Activated T-helper 1 cell treated with Interleukin-2 at 50 U/mL for 16 hours (primary cell): ENCODE measurements at places on chromosomes 12 and 14.

DNA sequence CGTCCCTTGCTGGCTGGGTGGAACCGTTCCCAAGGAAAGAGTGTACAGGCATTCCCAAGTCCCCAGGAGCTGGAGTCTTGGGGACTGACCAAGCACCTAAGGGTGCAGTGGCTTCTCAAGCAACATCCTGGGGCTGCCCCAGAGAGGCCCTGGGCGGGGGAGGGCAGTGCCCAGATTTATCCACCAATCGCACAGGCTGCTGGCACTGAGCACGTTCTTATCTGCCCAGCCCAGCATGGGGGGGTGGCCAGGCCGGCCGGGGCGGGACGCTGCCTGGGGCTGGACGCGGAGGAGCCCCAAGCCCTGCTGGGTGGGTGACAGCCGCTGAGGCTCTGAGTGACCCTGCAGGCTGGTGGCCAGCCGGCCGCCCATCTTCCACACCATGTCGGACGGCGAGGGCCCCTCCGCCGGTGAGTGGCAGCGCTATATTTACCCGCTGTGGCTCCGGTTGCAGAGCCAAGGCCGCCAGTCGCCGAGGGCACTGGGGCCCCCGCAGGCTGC, 53.4 kb downstream of the CYP46A1 start:
- no peak for DNase-seq

DNA sequence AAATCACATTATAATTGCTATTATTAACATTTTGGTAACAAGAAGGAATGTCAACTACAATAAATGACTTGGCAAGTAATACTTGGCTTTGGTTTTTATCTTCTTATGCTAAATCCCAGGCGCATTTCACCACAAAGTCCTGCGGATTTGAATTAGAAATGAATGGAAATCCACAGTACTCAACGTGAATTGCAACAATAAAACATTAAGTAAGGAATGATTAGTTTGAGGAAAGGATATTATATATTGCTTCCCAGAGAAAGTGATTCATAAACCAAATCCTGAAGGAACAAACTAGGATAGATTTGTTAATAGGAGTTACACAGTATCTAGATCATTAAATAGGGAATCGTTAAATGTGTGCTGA, 1089.7 kb downstream of the TRHDE start:
- DNase-seq, result no peak

DNA sequence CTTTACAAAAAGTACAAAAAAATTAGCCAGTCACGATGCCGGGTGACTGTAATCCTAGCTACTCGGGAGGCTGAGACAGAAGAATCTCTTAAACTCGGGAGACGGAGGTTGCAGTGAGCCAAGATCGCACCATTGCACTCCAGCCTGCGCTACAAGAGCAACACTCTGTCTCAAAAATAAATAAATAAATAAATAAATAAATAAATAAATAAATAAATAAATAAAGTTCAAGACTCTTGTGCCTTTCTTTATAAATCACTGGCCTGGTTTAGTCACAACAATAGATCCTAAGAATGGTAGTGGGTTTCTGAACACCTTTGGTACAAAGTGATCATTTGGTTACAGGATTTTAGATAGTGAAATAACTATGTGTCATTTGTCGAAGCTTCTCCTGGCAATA, 46.1 kb downstream of the ARL1 start:
- DNase-seq, result no peak

DNA sequence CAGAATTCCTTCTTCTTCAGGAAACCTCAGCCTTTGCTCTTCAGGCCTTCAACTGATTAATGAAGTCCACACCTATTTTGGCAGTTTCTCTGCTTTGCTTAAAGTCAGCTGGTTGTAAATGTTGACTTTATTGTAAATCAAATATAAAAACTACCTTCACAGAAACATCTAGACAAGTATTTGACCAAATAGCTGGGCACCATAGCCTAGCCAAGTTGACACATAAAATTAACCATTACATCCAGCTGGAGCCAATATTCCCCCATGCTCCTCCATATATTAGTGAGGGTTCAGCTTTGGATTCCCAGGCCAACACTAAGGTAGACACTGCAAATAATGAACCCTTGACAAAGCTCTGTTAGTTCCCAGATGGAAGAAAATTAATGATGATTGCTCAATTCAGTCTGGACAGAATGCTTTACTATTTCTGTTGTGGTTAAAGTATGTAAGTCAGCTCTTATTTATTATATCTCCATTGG, 125.5 kb downstream of the ZFP36L1 start:
- no peak for DNase-seq

- no peak for DNase-seq
Measured at GRCh38 chr12:79596719-79597350, 93.9 kb downstream of the PAWR start.

- DNase-seq, result no peak
Measured at GRCh38 chr12:15682826-15683225, 106.4 kb downstream of the EPS8 start.

DNA sequence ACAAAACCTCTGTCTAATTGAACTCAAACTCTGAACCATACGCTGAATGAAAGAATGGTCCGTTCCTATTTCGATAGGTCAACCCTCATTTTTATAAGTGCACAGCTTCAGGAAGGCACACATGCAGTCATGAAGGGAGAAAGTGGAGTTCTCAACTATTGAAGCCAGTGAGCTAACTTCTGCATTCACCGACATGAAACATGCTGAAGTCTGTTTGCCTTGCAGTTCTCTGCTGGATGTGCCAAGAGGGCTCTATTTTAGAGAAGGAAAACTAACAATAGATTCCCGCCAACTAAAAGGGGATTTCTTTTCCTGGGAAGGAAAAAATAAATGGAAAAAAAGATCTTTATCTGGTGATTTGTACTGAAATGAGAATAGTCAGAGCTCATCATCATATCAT, 191.0 kb upstream of the PLEKHG7 start:
- DNase-seq, result no peak

DNA sequence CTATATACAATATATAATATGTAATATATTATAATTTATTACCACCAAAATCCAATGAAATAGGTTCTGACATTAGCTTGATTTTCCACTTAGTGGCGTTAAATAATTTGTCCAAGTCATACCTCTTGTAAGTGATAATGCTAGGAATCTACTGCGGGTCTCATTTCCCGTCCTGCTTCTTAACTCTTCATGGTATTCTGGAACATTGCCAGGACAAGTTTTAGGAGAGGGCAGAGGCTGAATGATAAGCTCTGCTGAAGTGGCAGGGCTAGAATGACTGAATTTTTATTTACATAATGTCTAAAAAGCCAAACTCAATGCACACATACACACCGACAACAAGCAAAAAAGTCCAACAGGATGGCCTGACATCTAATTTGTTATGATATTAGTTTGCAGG, 70.4 kb upstream of the PTPRQ start:
- no peak for DNase-seq

GRCh38 chr12:17802657-17803641, 287.0 kb downstream of the RERGL start:
- no peak for DNase-seq

- DNase-seq, result no peak
Measured at GRCh38 chr12:53419756-53420155, 3.9 kb upstream of the AMHR2 start.

- DNase-seq, result no peak
Measured at GRCh38 chr12:53217051-53217930, 10.2 kb upstream of the ITGB7 start.

GRCh38 chr14:99681101-99681831, 2.8 kb upstream of the CYP46A1 start:
- DNase-seq, result no peak

DNA sequence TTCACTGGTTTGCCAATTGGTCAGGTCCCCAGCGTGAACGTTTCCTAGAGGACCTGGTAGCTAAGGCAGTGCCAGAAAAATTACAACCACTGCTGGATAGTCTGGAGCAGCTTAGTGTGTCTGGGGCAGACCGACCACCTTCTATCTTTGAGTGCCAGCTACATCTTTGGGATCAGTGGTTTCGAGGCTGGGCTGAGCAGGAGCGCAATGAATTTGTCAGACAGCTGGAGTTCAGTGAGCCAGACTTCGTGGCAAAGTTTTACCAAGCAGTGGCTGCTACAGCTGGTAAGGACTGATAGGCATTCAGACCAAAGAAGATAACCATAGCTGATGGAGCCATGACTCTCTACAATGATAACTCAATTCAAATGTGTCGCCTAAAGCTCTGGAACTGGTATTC, 2.5 kb downstream of the C14orf119 start:
- no peak for DNase-seq

DNA sequence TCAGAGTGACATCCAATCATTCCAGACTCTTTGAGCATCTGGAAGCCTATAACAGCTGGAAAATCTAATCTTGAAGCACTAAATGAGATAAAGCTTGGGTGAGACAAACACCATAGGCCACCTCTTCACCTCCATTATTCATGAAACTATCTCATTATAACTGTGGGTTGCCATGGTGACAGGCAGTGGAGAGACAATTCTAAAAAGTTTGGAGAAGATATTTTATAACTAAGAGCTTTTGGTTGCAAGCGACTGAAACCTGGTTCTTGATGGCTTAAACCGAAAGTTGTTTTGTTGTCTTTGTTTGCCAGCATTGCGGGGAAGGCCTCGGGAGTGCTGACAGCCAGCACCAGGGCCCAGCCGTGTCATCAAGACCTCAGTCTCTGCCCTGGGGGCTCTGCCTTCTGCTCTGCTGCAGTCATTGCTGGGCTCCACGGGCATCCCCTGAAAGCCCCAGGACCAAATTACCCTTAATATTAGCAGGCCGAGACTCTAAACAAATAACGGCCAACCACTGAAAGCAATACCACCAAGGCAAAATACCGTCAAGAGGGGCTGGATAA, 353.6 kb upstream of the SFSWAP start:
- no peak for DNase-seq

- DNase-seq, result no peak
Measured at GRCh38 chr14:31096255-31096654, 70.1 kb upstream of the STRN3 start.

DNA sequence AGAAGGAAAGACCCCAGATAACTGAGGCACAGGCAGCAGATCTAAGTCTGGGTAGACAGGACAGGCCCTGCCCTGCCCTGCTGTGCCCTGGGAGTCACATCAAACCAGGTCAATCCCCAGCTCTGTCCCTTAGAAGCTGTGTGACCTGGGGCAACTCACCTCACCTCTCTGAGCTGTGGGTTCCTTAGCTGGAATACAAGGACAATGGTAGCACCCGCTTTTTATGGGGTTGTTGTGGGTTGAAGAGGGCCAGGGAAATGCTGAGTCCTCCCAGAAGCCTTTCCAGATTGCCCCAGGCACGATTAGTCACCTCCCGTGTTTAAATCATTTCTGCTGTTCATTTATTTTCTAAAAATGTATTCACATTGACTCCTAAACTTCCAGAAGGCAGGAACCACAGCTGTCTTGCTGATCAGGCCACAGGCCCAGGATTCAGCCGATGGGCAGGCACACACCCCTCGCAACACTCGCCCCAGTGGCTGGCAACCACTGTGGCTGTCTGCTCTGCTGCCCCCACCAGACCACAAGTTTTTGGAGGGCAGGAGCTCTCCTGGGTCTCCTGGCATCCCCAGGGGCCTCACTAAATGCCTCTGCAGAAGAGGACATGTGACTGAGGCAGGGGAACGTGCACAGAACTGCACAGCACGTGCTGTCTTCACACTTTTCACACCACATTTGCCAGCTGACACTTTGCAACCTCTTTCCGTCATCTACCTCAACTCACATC, 3.0 kb downstream of the SELPLG start:
- DNase-seq, result no peak

- DNase-seq, result no peak
Measured at GRCh38 chr14:77005559-77005958, 22.9 kb downstream of the IRF2BPL start.

DNA sequence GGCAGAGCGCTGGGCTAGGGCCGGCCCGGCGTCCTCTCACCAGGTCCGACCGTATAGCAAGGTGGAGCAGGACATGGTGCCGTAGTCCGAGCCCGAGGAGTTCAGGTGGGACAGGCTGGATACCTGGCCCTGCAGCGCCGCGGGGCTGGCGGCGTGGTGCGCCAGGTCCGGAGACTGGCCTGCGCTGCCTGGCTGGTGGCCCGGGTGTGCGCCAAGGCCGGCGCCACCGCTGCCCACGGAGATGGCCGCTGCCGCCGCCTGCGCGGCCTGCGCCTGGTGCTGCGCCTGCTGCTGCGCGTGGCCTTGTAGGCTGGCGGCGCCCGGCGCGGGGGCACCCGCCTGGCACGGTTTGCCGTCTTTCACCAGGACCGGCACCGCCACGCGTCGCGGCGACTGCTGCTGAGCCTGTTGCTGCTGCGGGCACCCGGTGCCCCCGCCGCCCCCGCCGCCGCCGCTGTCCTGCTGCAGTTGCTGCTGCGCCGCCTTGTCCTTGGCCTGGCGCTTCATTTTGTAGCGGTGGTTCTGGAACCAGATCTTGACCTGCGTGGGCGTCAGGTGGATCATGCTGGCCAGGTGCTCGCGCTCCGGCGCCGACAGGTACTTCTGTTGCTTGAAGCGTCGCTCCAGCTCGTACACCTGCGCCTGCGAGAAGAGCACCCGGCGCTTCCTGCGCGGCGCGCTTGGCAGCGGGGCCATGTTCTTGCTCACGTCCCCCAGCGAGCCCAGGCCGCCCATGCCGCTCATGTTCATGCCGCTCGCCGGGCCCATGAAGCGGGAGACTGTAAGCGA, 2.6 kb downstream of the NKX2-1 start:
- DNase-seq, result no peak

DNA sequence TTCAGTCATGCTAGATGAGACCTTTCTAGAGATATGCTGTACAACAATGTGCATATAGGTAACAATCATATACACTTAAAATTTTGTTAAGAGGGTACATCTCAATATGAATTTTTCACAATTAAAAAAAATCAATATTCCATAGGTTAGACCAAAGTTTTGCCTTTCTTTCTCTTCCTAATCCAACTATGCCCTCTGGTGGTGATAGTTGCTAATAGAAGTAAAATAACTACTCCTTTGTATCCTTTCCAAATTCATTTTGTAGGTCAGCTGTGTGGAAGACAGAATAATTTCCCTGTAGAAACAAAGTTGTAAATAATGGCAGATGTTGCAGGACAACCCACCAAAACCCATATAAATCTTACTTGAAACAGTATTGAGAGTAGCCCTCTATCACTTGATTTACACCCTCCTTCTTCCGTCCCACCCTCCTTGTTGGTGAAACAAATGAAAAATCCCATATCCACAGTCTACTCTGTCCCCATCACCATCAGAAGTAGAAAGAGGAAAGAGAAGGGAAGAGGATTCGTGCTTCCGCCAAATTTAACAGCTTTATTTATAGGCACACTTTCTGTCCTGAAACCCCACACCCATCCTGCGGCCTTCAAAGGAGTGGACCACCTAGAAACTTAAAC, 34.2 kb upstream of the KICS2 start:
- no peak for DNase-seq

DNA sequence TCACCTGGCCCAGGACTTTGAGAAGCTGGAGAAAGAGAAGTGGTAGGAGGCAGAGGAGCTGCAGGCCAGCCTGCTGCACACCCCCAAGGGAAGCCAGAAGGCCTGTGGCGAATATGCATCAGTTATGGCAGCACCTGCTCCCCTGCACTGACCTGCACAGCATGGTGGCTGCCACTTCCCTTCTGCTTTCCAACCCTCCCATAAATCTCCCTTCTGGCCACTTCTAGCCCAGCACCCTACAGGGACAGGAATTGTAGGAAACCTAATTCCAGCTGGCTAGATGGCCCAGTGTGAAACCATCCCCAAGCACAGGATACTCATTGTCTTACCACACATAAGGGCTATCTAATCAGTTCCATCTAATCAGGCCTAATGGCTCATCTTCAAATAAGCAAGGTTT, 136.3 kb downstream of the TBX3 start:
- no peak for DNase-seq
